Right cardiac atrium (tissue), 5 donors: ENCODE measurements at places on chromosomes 16 and 17. TPM values are rescaled to one million over a fixed set of nuclear protein-coding genes. Genes with fewer than 3 reads are reported as not detected.

Gene KRTAP9-1
- not detected for total RNA-seq

Gene VASN
- total RNA-seq = 21.3 TPM

Gene ZPBP2
- total RNA-seq = not detected

Gene MYH2
- not detected for total RNA-seq

Gene VAT1L
- total RNA-seq = 14.5 TPM

Gene CACNG5
- not detected for total RNA-seq

Gene NPIPA5
- 18.5 TPM for total RNA-seq

Gene HBA1
- total RNA-seq = 53.4 TPM

Gene FOXL1
- 1.8 TPM for total RNA-seq

Gene LDHD
- total RNA-seq = 35.6 TPM

Gene KRT20
- total RNA-seq = not detected

Gene BAIAP3
- total RNA-seq = 2.2 TPM

Gene SULT1A2
- 2.4 TPM for total RNA-seq

Gene DUSP3
- 159 TPM for total RNA-seq

Gene CD68
- total RNA-seq = 43.3 TPM

Gene MVP
- 61.6 TPM for total RNA-seq

Gene ALOX15B
- 0.60 TPM for total RNA-seq

Gene SLC5A11
- total RNA-seq = not detected

Gene PLEKHH3
- total RNA-seq = 24.3 TPM

Gene PRAC1
- total RNA-seq = not detected

Gene SLC12A3
- not detected for total RNA-seq

Gene OR1F1
- total RNA-seq = not detected

Gene PPL
- total RNA-seq = 3.9 TPM

Gene SLC35B1
- 75.5 TPM for total RNA-seq

Gene KRT15
- not detected for total RNA-seq

Gene CBFA2T3
- total RNA-seq = 5.6 TPM

Gene KRTAP4-4
- not detected for total RNA-seq

Gene RAMP2
- 44.3 TPM for total RNA-seq

Gene TCAP
- total RNA-seq = 4,356 TPM

Gene KRT25
- total RNA-seq = not detected

Gene HSD11B2
- 0.68 TPM for total RNA-seq

Gene CCL14
- 5.1 TPM for total RNA-seq

Gene KRTAP9-2
- total RNA-seq = not detected

Gene SLC16A13
- total RNA-seq = 1.1 TPM

Gene DNAAF1
- not detected for total RNA-seq

Gene NOXO1
- not detected for total RNA-seq

Gene TP53TG3C
- not detected for total RNA-seq

Gene HOXB5
- 0.14 TPM for total RNA-seq

Gene KCNJ16
- not detected for total RNA-seq

Gene BRIP1
- 0.11 TPM for total RNA-seq

Gene CDC6
- total RNA-seq = 1.0 TPM

Gene MYO15A
- total RNA-seq = 0.67 TPM

Gene KCNAB3
- total RNA-seq = 0.60 TPM

Gene SLC16A6
- total RNA-seq = 0.86 TPM

Gene JPH3
- 0.09 TPM for total RNA-seq

Gene PHLPP2
- 6.6 TPM for total RNA-seq

Gene KRTAP4-3
- not detected for total RNA-seq
